ENCODE measurements at places on chromosomes 6 and 20. TPM values are rescaled to one million over a fixed set of nuclear protein-coding genes. Genes with fewer than 3 reads are reported as not detected.

GRCh38 chr20:25987073-25987927 lies 290.6 kb upstream of the ZNF337 start:
- no peak overlapping the region for H3K27ac ChIP-seq
- DNase-seq: peak; percentile 55
- H3K4me1 ChIP-seq: peaks cover 3% of the 10 kb centered on the region
- H3K27me3 ChIP-seq: no peaks in the 10 kb centered on the region
- peak overlapping the region; percentile 31 for H3K4me3 ChIP-seq

GRCh38 chr6:163490826-163491577 lies 76.5 kb downstream of the QKI start:
- peak; percentile 50 for DNase-seq
- H3K27ac ChIP-seq: no peak overlapping the region
- no peaks in the 10 kb centered on the region for H3K36me3 ChIP-seq
- no peaks in the 10 kb centered on the region for H3K27me3 ChIP-seq
- no peak overlapping the region for H3K4me3 ChIP-seq

GRCh38 chr6:24833711-24834386 lies 35.1 kb upstream of the ARMH2 start:
- H3K36me3 ChIP-seq: no peaks in the 10 kb centered on the region
- no peak overlapping the region for H3K4me3 ChIP-seq
- no peak for DNase-seq

DNA sequence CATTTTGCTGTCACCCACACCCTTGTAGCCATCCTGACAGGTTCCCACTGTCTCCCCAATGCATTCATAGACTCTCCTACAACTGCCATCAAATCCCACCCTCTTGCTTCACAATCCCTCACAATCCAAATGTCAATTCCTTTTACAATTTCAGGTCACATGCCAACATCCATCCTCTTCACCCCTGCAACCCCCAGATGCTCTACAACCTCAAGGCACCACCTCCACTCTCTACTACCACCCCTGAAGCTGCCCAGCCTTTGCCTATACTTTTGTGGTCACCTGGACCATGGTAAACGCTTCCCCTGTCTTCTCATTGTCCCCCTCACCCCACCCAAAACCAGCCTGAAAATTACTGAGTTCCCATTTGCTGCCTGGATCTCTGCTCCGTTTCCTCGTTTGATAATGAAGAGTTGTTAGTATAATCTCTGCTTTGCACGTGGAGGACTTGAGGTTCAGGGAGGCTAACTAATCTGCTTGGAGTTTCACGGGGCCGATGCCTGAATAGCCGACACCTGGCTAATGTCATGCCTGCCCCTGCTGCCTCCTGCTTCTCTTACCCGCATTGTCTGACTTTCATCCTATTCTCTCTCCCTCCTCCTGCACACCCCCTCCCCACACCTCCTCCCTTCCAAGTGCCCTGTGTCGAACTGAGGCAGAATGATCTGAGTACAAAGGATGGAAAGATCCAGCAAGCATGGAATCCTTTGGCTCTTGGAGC lies 82.4 kb upstream of the TOX2 start:
- H3K36me3 ChIP-seq: no peaks in the 10 kb centered on the region
- no peaks in the 10 kb centered on the region for H3K4me1 ChIP-seq
- no peaks in the 10 kb centered on the region for H3K27me3 ChIP-seq

GRCh38 chr20:64156136-64156885 lies 7.9 kb upstream of the MYT1 start:
- no peaks in the 10 kb centered on the region for H3K36me3 ChIP-seq
- H3K27ac ChIP-seq: no peak overlapping the region
- no peaks in the 10 kb centered on the region for H3K27me3 ChIP-seq
- no peaks in the 10 kb centered on the region for H3K4me1 ChIP-seq
- no peak for DNase-seq
- H3K4me3 ChIP-seq: no peak overlapping the region

DNA sequence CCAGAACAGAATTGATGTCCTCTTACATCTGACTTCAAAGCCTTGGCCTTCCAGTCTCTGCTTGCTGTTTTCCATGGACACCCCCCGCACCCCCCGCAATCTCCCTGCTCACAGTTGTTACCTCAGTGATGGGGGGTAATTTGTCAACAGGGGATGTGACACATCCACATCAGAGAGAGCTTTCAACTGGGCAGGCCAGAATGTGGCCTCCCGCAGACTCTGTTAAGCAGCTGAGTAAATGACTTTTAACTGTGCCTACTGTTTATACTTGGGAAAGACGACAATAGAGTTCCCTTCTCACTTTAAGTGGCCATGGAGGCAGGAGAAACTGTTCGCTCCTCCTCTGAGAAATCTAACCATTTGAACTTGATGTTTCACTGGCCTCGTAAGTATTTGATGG lies 51.0 kb downstream of the TXNDC5 start:
- DNase-seq: no peak
- no peak overlapping the region for H3K4me3 ChIP-seq
- no peaks in the 10 kb centered on the region for H3K27me3 ChIP-seq

- no peak for DNase-seq
- no peaks in the 10 kb centered on the region for H3K36me3 ChIP-seq
- H3K27ac ChIP-seq: no peak overlapping the region
- no peaks in the 10 kb centered on the region for H3K27me3 ChIP-seq
- H3K4me3 ChIP-seq: no peak overlapping the region
Measured at GRCh38 chr6:143732536-143732935, 54.8 kb downstream of the PHACTR2 start.

- H3K4me3 ChIP-seq: no peak overlapping the region
- H3K27me3 ChIP-seq: no peaks in the 10 kb centered on the region
- H3K36me3 ChIP-seq: no peaks in the 10 kb centered on the region
- peak; percentile 51 for DNase-seq
- H3K27ac ChIP-seq: no peak overlapping the region
Measured at GRCh38 chr6:157246048-157246630, 77.2 kb downstream of the TMEM242 start.

SLC17A1 gene
- not detected for total RNA-seq

Data from ovary (tissue), 10 donors.